ENCODE measurements at places on chromosomes 16 and 17.

DNA sequence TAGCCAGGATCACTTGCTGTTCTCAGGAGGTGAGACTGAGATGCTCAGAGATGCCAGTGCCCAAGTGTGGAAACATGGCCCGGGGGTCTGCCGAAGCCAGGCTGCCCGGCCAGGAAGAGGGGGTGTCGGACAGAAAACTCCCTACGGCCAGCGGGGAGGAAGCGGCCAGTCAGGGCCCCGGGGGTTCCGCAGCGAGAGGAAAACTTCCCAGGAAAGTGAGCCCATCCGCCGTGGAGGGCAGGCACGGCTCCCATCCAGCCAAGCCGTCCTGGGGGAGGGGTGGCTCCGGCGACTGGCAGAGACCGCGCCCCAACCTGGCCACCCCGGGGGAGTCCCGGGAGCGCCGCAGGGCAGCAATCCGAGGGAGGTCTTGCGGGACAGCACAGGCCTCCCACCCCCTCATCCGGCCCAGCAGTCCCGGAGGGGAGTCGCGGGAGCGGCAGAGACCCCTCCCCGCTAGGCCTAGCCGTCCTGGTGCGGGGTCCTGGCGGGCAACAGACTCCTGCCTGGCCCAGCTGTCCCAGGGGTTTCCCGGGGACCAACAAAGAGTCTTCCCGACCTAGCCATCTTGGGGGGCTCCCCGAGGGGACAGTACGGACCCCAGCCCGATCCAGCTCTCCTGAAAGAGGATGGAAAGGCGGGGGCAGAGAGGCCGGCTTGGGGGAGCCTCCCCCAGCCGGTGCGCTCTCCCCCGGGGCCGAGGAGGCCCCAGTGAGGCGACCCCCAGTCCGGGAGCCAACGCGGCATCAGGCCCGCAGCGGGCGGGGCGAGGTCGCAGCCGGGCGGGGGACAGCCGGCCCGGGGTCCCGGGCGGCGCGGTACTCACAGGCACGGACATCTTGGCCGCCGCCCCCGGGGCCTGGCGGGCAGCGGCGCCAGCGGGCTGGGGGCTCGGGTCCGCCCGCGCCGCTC lies 13.8 kb upstream of the BCAR1 start:
- no peak for DNase-seq

- no peak for DNase-seq
These were observed 74.9 kb downstream of the CMIP start for GRCh38 chr16:81519301-81520150.

DNA sequence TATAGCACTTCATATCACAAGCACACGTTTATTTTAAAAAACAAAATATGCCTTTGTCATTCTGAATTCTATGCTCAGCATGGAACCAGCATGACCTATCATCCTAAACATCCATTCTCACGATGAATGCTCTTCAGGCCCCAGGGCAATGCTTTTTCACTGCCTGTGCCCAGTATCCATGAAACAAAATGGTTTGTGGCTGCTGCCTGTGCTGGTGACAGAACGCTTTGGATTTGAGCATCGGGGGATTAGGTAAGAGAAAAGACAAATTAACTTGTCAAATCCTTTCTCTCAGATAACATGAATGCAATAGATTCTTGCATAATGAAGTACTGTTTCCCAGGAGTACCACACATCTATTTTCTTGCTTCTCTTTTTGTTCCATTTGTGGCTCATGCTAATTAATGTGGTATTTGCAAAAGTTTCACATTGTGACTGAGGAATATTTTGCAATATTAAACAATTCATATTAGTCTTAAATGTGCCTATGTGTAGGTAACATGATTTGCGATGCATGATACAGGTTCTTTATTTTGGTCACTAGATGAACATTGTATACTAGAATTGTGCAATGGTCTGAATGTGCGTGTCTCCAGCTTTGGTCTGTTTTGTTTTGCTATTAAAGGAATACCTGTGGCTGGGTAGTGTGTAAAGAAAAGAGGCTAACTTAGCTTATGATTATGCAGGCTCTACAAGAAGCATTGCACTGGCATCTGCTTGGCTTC lies 25.8 kb upstream of the SRSF1 start:
- no peak for DNase-seq

DNA sequence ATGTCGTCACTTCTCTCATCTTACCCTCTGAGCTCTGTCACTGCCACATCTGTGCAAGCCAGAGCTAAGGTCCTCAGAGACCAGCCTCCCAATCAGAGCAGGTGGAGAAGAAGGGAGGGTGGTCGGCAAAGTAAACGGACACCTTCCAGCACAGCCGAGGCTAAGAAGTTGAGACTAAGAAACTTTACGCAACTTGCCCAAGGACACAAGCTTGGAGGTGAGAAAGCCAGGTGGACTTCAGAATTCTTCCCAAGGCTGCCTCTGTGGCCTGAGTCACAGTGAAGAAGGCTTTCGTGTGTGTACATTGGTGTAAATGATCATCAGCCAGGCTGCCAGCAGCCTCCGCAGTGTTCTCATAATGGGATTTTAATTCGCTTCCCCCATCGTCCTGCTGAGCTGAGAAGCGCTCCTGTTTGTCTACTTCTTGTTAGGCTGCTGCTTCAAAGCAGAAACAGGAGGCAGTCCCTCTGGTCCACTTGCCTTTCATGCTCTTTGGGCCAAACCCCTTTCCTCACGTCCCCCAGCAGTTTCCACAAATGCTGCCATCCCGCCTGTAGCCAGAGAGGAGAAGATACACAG lies 125.0 kb upstream of the RPL38 start:
- DNase-seq, result no peak

GRCh38 chr16:66521951-66522771 lies 27.8 kb downstream of the TK2 start:
- peak; percentile 61 for DNase-seq

DNA sequence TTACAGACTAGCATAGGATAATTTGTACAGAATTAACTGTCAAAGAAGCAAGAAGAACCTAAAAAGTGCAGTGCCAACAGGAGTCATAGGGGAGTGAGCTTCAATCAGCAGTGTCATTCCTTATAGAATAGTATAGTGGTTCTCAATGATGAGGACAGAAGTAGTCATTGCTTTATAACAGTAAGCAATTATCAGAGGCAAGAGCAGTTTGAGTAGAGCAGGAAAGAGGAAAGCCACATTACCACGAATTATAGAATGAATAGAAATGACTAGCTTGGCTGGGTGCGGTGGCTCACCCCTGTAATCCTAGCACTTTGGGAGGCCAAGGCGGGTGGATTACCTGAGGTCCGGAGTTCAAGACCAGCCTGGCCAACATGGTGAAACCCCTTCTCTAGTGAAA lies 209.7 kb upstream of the TBX2 start:
- DNase-seq, result no peak

DNA sequence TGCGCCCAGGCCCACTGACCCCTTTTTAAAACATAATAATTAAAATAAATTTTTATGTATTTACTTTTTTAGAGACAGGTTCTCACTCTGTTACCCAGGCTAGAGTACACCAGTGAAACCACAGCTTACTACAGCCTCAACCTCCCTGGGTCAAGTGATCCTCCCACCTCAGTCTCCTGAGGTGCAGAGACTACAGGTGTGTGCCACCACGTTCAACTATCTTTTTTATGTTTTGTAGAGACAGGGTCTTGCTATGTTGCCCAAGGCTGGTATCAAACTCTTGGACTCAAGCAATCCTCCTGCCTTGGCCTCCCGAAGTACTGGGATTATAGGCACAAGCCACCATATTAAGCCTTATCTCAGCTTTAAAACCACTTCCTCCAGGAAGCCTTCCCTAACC lies 56.1 kb upstream of the BCAR1 start:
- DNase-seq, result no peak

DNA sequence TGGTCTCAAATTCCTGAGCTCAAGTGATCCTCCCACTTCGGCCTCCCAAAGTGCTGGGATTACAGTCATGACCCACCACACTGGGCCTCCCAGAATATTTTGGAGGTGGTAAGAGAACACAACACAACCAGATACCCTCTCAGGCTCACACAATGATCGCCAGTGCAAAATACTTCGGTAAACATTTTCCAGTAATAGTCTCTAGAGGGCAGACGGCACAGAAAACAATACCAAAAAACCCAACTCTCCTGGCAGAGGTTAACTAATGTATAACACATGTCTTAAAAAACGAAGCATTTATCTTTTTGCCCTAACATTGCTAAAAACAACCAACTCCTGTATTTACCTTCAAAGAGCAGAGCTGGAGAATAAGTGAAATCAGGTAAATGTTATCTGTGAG lies 10.5 kb downstream of the NUFIP2 start:
- no peak for DNase-seq

DNA sequence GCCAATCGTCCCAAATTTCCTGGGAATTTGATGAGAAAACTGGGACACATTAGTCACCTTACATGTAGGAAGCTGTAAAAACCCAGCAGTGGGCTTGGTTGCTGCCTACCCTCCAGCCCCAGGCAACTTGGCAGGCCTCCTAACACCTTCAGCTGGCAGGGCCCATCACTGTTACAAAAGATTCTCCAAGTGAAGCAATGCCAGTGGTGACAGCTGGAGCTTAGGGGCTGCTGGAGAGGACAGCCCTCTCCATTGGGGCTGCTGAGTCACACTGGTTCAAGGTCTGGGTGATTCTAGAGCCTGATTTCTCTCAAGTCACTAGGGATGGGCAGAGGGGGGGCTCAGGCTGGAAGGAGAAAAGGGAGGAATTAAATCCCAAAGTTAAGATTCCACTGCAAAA lies 180.6 kb downstream of the COPRS start:
- no peak for DNase-seq

DNA sequence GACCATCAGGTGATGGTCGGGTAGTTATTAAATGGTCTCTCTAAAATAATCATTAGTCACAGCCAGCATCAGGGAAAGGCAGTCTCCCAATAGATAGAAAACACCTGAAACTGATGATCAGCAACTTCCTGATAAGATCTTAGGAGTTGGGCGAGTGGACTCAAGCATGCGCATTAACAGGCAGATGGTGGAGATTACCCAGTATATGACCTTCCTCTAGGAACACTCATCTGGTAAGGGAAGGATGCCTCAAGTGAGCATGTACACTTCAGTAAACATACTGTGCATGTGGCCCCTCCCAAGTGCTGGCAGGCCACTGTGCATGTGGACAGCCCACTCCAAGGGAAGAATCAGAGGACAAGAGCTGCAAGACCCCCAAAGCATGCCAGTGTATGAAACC lies 105.9 kb downstream of the ABCC12 start:
- DNase-seq, result no peak

DNA sequence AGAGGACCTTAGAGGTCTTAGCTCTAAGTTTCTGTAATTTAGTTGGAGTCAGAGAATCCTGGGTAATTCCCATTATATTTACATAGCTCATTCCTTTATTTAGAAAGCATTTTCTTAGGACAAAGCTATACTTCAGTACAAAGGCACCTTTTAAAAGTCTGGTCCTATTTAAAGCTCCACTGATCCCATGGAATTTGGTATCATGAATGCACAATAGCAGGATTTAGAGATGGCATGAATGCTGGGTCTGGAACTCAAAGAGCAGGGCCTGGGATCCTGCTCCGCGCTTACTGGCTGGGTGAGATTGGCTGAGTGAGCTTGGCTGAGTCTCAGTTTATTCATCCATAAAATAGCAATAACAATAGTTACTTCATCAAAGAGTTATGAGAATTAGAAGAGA lies 4.8 kb downstream of the KRT23 start:
- no peak for DNase-seq

GRCh38 chr17:42513686-42514085 lies 22.4 kb upstream of the NAGLU start:
- DNase-seq, result no peak

DNA sequence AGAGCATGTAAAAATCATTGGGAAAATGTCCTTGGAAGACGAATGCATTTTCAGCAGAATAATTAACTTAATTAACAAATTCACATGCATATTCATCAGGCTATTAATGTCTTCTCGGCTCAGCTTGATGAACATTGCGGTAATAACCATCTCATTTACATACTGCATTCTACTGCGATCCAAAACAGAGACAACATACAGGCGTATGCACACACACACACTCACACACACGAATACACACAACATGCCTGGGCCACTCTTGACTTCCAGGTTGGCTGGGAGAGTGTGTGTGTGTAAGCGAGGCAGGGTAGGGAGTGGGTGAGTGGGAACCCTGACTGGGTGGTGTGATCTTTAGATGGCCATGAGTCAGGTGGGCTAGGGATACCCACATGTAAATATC lies 44.7 kb downstream of the NEUROD2 start:
- DNase-seq, result no peak

- no peak for DNase-seq
These were observed 29.4 kb downstream of the AP2B1 start for GRCh38 chr17:35616536-35616935.

DNA sequence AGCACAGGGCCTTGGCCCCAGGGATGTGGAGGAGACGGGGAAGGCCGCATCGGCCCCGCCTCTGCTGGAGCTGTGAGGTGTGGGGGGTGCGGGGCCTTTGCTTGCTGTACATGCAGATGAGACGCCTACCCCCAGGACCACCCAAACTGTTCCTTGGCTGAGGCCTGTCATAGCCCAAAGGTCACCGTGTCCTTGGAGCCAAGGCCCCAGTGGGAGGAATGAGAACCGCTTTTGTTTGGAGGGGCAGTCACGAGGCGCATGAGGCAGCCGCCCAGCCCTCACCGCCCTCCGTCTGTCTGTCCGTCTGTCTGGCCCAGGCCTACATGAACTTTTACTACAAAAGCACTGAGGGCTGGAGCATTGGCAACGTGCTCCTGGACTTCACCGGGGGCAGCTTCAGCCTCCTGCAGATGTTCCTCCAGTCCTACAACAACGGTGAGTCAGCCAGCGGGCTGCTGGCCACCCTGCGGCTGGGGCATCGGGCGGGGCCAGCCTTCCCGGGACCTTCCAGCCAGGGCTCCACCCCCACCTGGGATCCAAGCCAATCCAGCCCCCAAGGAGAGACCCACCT lies 8.8 kb downstream of the TAX1BP3 start:
- no peak for DNase-seq

- no peak for DNase-seq
These were observed 20.5 kb downstream of the CFAP97D1 start for GRCh38 chr17:43800736-43801135.

DNA sequence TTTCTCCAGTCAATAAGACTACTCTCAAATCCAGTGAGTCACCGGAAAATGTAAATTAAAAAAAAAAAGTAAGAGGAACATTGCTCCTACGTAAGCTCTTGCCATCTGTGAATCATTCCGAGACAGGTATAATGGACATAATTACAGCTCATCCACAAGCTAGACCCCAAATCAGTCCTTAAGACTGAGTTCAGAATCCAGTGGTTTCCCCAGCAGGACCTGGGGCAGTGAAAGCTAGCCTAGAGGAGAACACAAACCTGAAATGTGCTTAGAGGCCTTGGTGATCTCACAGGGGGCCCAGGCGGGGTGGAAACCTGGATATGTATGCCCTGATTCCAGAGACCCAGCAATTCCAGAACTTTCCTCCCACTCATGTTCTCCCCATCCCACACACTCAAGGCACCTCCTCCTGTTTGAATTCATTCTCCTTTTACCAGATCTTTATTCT lies 132.0 kb downstream of the COPRS start:
- DNase-seq, result no peak

GRCh38 chr16:22353933-22354541 lies 20.4 kb downstream of the CDR2 start:
- DNase-seq, result no peak

Data from KG1 (cell line).